ENCODE measurements at places on chromosomes 7 and 10.

DNA sequence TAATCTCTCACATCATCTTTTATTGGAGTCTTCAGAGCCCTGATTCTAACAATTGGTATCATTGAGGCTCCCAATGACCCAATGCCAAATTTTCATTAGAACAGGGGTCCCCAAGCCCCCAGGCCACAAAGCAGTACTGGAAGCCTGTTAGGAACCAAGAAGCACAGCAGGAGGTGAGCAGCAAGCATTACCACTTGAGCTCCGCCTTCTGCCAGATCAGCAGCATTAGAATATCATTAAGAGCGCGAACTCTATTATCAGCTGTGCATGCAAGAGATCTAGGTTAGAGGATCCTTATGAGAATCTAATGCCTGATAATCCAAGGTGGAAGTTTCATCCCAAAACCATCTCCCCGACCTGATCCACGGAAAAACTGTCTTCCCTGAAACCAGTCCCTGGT lies 23.1 kb downstream of the KIF5B start:
- no peak for DNase-seq

DNA sequence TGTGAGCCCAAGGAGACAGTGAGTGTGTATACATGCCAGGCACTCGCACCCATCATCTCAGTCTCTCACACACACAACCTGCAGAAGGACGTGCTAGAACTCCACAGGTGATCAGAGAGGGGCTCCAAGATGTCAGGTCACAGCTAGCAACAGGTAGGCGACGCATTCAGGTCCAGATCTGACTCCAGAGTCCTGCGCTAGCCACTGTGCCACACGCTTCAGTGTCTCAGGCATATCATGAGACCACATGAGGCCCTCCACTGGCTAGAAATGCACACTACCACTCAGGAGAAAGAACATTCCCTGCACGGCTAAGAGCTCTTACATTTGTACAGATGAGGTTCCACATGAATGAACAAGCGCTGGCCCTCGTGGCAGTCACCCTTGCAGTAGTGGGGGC lies 11.5 kb downstream of the AKR1B1 start:
- DNase-seq: no peak

DNA sequence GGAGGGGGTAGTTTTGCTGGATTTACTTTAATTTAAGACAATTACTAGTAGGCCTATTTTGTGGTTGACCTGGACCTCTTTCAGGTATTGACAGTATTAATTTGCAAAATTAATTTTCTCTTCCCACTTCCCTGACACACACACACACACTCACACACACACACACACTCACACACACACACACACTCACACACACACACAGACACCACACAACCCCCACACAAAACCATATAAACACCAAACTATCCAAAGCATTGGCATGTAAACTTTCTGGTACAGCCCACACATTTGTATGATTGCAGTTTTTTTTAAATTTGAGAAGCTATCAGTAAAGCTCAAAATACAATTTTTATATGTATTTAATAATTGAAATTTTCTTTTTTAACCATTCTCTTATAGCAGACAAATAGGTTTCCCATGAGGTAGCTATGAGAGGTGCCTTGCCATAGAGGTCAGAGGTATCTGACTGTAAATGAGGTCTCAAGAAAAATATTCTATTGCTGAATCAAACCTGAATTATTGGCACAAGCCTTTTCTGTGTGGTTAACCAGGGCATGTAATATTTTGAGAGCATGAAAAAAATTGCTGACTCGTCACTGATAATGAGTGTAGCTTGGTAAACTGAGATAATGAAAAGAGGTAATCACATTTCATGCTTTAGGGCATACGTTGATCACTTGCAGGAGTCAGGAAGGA lies 306.5 kb downstream of the GATA3 start:
- no peak for DNase-seq

DNA sequence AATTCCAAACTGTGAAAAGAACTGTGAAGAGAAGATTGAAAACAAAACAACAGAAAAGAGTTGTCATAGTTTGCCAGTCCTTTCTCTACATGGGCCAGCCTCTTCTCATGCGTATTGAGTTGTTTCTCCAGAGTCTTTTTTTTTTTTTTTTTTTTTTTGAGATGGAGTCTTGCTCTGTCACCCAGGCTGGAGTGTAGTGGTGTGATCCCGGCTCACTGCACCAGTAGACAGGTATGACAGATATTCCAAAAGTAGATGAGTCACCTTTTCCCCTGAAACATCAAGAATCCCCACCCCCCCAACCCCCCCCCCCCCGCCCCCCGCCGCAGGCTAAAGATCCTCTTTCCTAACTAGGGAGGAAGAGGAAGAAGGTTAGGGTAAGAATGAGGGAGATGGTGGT lies 15.6 kb upstream of the KMT2C start:
- DNase-seq: no peak

DNA sequence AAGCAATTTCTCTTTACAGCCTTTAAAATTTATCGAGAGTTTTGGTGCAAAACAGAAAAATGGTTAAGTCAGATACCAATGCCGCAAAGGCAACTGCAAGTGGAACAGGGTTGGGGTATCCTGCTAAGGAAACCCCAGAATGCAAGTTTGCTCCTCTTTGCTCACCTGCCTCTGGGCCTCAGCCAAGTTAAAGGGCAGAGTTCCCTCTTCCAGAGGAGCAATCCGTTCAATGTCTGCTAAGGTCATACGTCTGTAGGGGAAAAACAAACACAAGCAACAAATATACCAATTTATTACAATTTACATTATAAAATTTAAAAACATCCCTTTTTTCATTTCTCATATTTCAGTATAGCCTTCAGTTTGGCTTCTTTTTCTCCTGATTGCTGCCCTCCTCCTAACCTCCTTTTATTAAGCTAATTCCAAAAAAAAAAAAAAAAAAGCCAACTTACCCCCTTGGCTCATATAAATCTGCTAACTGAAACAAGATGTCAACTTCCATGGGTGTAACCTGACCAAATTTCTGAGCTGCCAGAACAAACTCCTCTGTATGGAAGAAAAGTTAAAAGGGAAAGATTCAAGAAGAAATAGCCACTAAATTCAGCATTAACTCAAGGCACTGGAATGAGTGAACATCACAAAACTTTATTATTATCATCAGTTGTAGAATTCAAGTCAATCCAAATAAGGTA lies 132.6 kb downstream of the SLC25A13 start:
- no peak for DNase-seq

DNA sequence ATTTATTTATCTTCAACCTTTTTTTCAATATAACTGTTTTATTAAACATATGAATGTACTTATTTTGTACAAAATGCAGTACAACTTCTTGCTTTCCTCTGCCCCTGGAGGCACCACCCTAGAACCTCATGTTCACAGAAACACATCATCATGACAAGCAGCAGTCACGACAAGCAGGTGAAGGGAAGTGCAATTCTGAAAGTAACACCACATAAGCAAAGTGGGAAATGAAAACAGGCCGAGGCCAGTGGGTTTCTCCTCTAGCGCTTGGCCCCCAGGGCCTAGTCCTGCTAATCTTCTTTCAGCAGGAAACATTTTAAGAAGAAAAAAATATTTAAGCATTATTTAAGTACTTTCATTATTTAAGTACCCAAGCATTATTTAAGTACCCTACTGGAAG lies 598.1 kb downstream of the SH2D4B start:
- DNase-seq: no peak

- no peak for DNase-seq
Observed at GRCh38 chr10:78780551-78780961, 288.2 kb upstream of the ZMIZ1 start.

DNA sequence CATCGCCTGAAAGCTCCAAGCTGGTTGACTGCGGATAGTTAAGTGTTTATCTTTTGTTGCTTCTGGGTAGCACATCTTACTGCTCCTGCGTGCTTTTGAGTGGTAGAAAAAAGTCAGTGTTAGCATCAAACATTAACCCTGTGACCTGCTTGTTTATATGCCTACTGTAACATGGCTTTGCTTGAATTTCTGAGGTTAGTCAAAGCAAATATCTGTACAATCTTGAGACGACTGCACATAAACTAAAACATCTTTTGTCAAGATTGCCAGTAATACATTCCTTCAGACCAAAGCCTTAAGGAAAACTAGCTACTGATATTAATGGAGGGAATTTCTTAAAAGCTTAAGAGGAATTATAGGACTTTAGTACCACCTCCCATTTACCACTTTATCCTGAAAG lies 163.7 kb downstream of the BAMBI start:
- no peak for DNase-seq

DNA sequence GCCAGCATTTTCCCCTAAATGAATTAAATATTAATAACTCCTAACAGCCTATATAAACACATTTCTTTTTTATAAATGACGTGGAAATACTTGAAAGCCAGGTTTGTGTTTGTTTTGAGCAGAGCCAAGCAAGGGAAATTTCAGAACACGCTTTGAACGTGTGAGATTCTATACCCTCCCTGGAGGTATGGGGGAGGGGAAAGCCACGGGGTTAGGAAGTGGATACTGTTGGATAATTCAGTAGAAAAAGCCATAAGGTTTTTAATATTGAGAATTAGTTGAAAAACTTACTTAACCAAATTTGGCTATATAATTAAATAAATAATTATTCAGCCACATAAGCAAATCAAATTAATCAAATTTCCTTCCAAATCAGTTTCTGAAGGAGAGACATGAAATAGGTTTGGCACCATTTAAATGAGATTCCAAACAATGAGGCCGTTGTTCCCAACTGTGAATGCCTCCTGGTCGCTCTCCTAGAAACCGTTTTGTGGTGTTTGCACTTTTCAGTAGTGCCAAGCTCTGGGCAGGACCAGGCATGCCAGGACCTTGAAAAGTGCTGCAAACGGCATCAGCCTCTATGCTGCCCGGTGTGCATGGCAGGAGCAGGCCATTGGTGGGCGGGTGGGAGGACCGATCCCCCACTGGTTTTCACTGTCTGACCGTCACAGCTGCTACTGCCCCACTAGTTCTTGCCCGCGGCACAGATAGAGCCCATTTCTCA lies 88.1 kb downstream of the SEPTIN14 start:
- no peak for DNase-seq
